SW 1271 (cell line): ENCODE measurements at places on chromosomes 4 and X.
A peak's percentile ranks its signal among the peaks of the same experiment; 100 is the strongest.

DNA sequence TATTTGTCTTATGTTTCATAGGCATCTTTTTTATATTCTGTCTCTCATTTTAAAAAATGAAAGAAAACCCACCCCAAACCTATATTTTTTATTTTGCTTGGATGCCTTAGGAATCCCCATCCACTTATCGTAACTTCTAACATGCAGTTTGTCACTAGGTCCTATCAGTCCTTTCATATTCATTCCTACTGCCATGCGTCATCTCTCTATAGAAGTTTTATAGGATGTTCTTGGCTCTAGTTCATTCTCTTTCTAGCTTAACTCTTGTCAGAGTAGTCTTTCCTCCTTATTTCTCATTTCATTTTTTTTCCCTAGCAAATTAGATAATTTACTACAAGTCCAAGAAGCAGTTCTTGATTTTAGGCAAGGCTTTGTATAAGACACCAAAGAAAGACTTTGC, 92.7 kb downstream of the LARP1B start:
- no peak for DNase-seq

DNA sequence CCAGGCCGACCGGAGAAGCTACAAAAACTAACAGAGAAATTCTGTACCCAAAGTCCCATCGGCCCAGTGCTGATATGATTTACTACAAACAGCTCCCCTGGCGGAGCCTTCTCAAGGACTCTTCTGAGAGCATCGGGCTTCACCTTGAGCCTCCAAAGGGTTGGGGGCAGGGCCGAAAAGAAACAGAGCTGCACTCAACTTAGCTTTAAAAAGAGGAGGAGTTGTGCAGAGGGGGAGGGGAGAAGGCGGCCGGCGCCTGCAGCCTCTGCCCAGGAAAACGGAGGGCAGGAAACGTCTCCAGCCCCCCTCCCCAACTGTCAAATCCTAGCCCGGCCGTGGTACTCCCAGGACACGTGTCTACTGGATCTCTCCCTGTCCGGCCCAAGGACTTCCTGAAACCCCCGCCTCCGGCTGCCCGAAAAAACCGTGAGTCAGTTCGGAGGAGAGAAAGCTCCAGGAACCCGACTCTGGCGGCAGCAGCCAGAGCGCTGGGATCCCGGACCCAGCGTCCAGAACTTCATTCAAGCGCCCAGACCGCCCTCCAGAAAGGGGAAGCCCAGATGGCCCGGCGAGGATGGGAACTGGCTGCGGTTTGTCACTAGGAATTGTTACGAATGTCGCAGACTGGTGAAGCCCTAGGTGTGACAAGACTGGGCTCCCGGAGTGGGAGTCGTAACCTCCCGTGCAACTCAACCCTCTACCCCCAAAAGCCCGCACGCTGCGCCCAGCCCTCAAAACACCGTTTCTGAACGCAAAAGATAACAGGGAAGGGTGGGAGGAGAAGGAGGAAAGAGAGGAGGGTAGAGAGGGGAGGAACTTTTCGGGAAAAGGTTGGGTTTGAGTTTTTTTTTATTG, 973 bp downstream of the ADAMTS3 start:
- no peak for DNase-seq

- no peak for DNase-seq
Observed at GRCh38 chrX:148938348-148938747, 437.9 kb downstream of the AFF2 start.

- DNase-seq: no peak
Observed at GRCh38 chrX:44705817-44706551, 137.8 kb upstream of the DUSP21 start.

- DNase-seq: no peak
Observed at GRCh38 chrX:49930039-49930438, 7.6 kb downstream of the CLCN5 start.

DNA sequence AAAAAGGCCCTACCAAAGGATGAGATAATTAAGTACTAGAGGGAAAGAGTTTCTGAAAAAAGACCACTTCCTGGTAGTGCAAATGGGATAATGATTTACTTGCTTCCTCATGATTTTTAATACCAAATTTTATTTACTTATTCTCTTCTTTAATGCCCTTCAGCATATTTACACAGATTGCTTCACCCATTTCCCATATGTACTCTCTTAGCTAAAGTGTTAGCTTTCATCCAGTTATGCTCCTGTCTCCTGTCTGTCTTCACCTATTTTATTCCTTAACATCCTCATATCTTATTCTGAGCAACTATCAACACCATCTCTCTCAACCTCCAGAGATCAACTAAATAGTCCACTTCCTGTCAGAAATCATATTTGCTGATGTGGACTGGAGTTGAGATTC, 183.2 kb upstream of the HS3ST1 start:
- DNase-seq: no peak

DNA sequence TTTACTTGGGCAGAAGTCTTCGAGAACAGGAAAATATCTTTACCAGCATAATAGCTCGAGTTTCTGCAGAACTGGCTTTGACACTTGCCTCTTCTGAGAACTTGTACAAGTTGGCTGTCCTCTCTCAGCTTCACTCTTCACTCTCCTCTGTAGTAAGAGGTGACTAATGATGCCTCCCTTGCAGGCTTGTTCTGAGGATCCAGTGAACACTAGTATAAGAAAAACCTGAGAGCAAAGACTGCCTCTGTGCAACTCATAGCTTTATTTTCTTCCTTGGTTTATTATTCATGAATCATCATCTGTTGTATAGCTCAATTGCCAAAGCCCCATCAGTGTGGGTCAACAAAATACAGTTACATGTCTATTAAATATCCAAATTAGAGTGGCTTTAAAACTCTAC, 266.7 kb upstream of the CLNK start:
- no peak for DNase-seq

DNA sequence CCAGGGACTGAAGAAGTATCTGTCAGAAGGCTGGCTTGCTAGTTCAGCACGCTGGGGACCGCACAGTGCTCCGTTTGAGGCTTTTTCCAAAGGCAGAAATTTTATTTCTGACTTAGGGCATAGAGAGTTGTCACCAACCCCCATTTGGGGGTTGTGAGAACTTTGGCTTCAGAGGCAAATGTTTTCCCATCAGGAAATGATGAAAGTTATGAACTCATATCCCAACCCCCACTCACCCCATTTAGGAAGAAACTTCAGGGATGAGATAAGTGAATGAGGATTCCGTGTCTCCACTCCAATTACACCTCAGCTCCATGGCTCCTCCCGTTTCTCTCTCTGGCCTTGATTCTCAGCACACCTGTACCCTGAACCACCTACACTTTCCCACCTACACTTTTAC, 4.3 kb upstream of the WDR13 start:
- no peak for DNase-seq

DNA sequence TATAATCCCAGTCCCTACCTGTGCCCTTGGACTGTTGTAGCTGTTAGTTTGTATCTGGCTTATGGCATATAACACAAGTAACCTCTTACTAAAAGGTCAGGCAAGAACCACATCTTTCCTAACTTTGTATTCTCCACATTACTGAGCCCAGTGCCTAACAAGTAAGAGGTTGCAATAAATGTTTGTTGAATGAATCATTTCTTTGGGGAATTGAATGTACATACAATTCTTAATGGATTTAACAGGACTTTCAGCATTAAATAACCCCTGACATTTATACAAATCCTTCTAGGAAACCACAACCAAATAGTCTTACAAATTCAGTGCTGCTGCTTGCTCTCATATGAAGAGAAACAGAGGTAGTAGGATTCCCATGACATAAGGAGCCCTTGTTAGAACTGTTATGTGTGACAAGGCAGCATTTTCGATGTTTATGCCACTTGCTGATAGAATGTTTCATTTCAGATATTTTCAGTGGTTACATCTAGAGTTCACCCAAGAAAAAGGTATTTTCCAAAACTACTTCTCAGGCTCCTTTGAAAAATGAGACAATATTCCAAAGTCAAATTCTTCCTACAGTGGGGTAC, 62.0 kb downstream of the MBNL3 start:
- no peak for DNase-seq

- DNase-seq: peak; percentile 38
Observed at GRCh38 chr4:107825072-107825824, 516 bp downstream of the SGMS2 start.

DNA sequence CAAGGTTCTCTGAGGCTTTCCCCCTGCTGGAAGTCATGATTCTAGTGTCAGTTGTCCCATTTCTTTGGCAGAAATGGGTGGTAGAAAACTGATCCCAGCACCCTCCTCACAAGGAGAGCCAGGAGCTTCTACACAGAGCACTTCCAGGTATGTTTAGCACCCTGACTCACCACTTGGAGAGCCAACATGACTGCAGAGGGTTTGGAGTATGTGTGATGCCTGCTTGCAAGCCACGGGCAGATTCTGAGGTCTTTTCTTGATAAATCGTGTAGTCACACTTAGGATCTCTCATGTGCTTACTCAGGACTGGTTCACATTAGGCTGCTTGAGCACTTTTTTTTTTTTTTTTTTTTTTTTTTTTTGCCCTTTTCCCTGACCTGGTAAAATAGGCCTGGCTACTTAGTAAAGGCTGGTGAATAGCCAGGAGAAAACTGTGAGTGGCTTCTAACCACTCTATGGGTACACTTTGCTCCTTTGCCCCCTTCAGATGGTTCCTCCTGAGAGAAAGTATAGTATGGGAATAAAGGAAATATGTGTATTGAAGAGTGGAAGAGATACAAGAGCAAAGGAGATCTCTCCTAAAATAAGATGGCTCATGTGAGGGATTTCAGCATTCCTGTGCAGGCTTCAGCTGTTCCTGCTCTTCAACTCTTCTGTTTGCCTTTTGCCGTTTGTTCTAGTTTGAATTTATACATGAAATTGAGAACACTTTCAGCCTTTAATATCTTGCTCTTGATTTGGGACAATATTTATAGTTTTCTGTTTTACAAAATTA, 103.6 kb downstream of the EMCN start:
- DNase-seq: no peak
